ENCODE measurements at places on chromosomes 1 and 21. TPM values are rescaled to one million over a fixed set of nuclear protein-coding genes. Genes with fewer than 3 reads are reported as not detected.

- H3K4me1 ChIP-seq, result peaks cover 30% of the 10 kb centered on the region
- H3K27me3 ChIP-seq, result peaks cover 11% of the 10 kb centered on the region
- no peak overlapping the region for H3K4me3 ChIP-seq
- H3K36me3 ChIP-seq, result no peaks in the 10 kb centered on the region
These were observed 2.9 kb upstream of the EFNA1 start for GRCh38 chr1:155124503-155125463.

- H3K36me3 ChIP-seq, result no peaks in the 10 kb centered on the region
- peaks cover 12% of the 10 kb centered on the region for H3K27me3 ChIP-seq
- H3K4me1 ChIP-seq, result no peaks in the 10 kb centered on the region
These were observed 7.4 kb downstream of the DSCAM start for GRCh38 chr21:40839521-40839920.

- H3K27me3 ChIP-seq, result no peaks in the 10 kb centered on the region
- no peak overlapping the region for H3K4me3 ChIP-seq
- no peak overlapping the region for H3K27ac ChIP-seq
- H3K36me3 ChIP-seq, result no peaks in the 10 kb centered on the region
- no peaks in the 10 kb centered on the region for H3K4me1 ChIP-seq
These were observed 23.7 kb downstream of the UMODL1 start for GRCh38 chr21:42094811-42095210.

- DNase-seq, result peak; percentile 62
- H3K27me3 ChIP-seq, result no peaks in the 10 kb centered on the region
- H3K27ac ChIP-seq, result no peak overlapping the region
- H3K36me3 ChIP-seq, result no peaks in the 10 kb centered on the region
- H3K4me1 ChIP-seq, result no peaks in the 10 kb centered on the region
- no peak overlapping the region for H3K4me3 ChIP-seq
These were observed 200.7 kb upstream of the RAB4A start for GRCh38 chr1:229070168-229070567.

GRCh38 chr1:9539829-9540550 lies 725 bp downstream of the SLC25A33 start:
- DNase-seq, result no peak
- H3K4me3 ChIP-seq, result peak overlapping the region; percentile 76
- H3K36me3 ChIP-seq, result no peaks in the 10 kb centered on the region
- H3K27ac ChIP-seq, result peak overlapping the region; percentile 95
- no peaks in the 10 kb centered on the region for H3K27me3 ChIP-seq

DNA sequence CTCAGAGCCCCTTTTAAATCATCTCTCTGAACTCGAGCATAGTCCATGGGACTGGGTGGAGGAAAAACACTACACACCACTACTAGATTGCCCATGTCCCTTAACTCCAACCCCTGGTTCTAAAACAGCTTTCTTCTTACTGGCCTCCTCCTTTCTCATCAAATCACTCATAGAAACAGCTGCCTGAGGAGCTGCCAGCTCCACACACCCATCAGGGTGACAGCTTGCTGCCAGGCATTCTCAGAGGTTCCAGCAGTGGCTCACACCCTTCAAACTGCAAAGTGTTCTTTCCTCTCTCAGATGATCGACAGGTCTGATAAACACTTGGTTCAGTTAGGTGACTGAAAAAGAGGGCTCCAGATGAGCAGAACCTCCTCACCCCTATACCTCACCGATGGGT lies 543.0 kb upstream of the PLXNA2 start:
- no peak for DNase-seq
- H3K4me1 ChIP-seq, result no peaks in the 10 kb centered on the region
- no peaks in the 10 kb centered on the region for H3K36me3 ChIP-seq
- H3K4me3 ChIP-seq, result no peak overlapping the region

DNA sequence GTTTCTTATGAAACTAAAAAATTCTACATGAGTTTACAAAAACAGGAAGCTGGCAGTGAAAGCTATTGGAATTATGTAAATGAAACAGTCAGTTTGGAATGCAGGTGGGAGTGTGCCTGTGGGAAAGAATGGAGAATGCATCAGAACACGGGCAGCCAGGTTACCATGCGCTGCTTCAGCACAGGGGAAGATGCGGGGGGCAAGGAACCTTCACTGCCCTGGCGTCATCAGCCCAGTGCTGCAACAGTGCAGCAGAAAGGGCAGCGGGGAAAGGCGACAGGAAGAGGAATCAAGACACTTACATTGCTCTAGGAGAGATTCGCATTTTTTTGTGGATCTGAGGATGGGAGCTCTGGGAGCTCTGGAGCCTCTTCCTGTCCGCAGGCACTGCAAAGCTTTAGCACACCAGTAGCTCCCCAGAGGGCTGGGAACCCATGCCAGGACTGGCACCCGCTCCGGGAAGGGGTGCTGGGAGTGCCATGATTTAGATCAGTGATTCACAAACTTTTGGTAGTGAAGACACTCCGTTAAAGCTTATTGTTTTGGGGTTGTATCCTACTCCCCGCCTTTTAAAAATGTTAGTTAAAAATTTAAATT lies 64.1 kb upstream of the WDR26 start:
- peaks cover 17% of the 10 kb centered on the region for H3K4me1 ChIP-seq
- no peak overlapping the region for H3K4me3 ChIP-seq
- H3K27ac ChIP-seq, result peak overlapping the region; percentile 58
- DNase-seq, result no peak
- no peaks in the 10 kb centered on the region for H3K27me3 ChIP-seq
- no peaks in the 10 kb centered on the region for H3K36me3 ChIP-seq

GRCh38 chr1:20931930-20932436 lies 144.9 kb upstream of the HP1BP3 start:
- H3K4me1 ChIP-seq, result no peaks in the 10 kb centered on the region
- DNase-seq, result no peak
- no peaks in the 10 kb centered on the region for H3K36me3 ChIP-seq
- H3K27me3 ChIP-seq, result no peaks in the 10 kb centered on the region
- H3K27ac ChIP-seq, result no peak overlapping the region

DNA sequence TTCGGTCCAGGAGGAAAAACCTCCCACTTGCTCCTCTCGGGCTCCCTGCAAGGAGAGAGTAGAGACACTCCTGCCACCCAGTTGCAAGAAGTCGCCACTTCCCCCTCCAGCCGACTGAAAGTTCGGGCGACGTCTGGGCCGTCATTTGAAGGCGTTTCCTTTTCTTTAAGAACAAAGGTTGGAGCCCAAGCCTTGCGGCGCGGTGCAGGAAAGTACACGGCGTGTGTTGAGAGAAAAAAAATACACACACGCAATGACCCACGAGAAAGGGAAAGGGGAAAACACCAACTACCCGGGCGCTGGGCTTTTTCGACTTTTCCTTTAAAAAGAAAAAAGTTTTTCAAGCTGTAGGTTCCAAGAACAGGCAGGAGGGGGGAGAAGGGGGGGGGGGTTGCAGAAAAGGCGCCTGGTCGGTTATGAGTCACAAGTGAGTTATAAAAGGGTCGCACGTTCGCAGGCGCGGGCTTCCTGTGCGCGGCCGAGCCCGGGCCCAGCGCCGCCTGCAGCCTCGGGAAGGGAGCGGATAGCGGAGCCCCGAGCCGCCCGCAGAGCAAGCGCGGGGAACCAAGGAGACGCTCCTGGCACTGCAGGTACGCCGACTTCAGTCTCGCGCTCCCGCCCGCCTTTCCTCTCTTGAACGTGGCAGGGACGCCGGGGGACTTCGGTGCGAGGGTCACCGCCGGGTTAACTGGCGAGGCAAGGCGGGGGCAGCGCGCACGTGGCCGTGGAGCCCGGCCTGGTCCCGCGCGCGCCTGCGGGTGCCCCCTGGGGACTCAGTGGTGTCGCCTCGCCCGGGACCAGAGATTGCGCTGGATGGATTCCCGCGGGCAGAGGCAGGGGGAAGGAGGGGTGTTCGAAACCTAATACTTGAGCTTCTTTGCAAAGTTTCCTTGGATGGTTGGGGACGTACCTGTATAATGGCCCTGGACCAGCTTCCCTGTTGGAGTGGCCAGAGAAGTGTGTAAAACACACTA lies 45.3 kb downstream of the MRPL39 start:
- H3K4me1 ChIP-seq, result peaks cover 6% of the 10 kb centered on the region
- H3K27me3 ChIP-seq, result no peaks in the 10 kb centered on the region
- peaks cover 7% of the 10 kb centered on the region for H3K36me3 ChIP-seq

DNA sequence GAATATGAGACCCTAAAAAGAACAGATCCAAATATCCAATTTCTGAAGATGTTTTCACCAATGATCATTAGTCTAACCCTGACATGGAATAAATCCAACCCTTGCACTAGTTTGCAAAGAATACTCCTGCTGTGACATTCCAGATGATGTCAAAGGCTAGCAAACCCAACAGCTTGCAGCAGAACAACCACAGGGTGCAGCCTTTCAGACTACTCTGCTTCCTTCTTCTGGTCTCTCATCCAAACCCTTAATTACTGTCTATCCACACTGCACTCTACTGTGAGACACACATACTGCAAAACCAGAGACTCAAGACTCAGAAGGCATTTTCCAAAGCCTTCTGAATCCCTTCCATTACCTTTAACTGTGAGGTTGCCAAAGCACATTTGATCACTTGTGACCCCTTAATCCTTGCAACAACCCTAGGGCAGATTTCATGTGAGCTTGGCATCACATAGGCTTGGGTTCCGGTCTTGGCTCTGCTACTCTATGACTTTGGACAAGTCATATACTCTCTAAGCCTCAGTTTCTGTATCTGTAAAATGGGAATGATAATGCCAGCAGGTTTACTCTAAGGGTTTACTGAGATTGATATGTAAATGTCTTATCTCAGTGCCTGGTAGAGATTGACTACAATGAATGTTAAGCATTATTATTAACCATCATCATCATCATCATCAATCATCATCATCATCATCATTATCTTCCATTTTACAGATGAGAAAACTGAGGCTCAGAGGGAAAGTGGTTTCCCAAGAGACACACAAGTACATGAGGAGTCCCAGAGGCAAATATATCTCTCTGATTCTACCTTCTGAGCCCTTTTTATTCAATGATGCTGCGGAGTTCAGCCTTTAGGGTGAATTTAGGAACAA lies 94.5 kb downstream of the SYF2 start:
- no peak overlapping the region for H3K27ac ChIP-seq
- H3K36me3 ChIP-seq, result no peaks in the 10 kb centered on the region
- peaks cover 14% of the 10 kb centered on the region for H3K27me3 ChIP-seq
- H3K4me1 ChIP-seq, result no peaks in the 10 kb centered on the region
- no peak overlapping the region for H3K4me3 ChIP-seq

Gene GOLT1A
- 1.3 TPM for total RNA-seq

Gene STUM
- 1.1 TPM for total RNA-seq

Gene CFAP141
- not detected for total RNA-seq

Gene SETD4
- 5.9 TPM for total RNA-seq

Gene PODN
- 15.3 TPM for total RNA-seq

Gene C8A
- total RNA-seq, result 0.40 TPM

Gene PHACTR4
- 12.3 TPM for total RNA-seq

Gene GUCA2A
- not detected for total RNA-seq

Gene MYOM3
- total RNA-seq, result 224 TPM

Gene IL12RB2
- total RNA-seq, result 9.6 TPM

Gene RNF186
- total RNA-seq, result not detected
